ENCODE measurements at places on chromosomes 4 and X.
A peak's percentile ranks its signal among the peaks of the same experiment; 100 is the strongest.

GRCh38 chr4:71266090-71266794 lies 72.6 kb upstream of the SLC4A4 start:
- no peak for DNase-seq

GRCh38 chr4:150209140-150209829 lies 131.0 kb downstream of the DCLK2 start:
- DNase-seq: peak; percentile 66

GRCh38 chr4:85222561-85222960 lies 252.4 kb upstream of the ARHGAP24 start:
- DNase-seq: no peak

GRCh38 chr4:178448372-178449035 lies 1006.3 kb upstream of the AGA start:
- DNase-seq: no peak

GRCh38 chrX:40273356-40274050 lies 175.7 kb upstream of the BCOR start:
- no peak for DNase-seq

GRCh38 chr4:1950369-1950768 lies 58.4 kb downstream of the NELFA start:
- DNase-seq: no peak

GRCh38 chrX:12700745-12701144 lies 90.5 kb upstream of the PRPS2 start:
- DNase-seq: no peak

DNA sequence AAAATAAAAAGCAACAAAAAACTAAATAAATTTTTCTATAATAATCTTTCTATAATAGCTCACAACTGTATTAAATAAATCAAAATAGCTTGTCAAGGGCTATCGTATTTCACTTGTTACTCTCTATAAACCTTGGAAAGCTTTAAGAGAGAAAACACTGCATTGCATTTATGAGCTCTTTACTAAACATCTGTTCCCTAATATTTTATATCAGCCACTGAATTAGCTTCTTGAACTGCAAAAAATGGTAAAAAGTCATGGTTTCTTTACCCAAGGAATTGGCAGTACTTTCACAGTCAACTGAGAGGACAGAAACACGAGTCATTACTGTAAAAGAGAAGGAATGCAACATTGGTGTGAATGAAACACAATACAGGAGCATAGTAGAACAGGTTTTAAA lies 671.2 kb downstream of the PCDH18 start:
- no peak for DNase-seq

GRCh38 chr4:167722487-167722808 lies 369.9 kb upstream of the ANXA10 start:
- DNase-seq: no peak

- DNase-seq: peak; percentile 61
Observed at GRCh38 chrX:74293343-74293946, 10.5 kb upstream of the ZCCHC13 start.

DNA sequence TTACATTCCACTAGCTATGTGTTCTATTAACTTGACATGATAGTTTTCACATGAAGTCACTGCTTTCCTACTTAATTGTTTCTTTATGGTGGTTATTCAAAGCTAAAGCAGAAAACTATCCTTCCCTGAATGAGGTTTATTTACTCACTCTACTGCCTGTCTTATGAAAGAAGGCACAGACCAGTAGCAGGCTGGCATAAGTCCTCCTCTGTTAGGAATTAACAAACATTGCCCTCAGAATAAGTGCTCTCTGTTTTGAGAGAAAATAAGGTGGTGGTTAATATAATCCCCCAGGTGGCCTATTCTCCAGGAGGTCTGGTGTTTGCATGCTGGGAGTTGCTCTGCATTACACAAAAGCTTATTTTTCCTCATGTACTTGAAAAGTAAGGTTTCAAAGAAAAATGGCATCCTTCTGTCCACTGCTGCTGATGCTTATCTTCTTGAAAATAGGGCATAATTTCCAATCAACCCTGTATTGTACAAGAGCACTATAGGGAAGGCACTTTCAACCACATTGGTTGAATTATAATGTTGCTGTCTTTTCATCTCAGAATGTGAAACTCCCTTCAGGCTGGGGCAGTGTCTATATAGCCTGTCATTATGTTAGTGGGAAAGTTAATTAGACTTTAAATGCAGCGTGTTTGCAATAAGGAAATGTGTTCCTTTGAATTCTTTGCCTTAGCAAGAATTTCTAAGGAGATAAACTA lies 119.7 kb upstream of the TBC1D9 start:
- no peak for DNase-seq

GRCh38 chr4:159185591-159186023 lies 82.7 kb downstream of the RAPGEF2 start:
- DNase-seq: no peak

Data from Calu3 (cell line).